ENCODE measurements at places on chromosomes 4 and X.
A peak's percentile ranks its signal among the peaks of the same experiment; 100 is the strongest.

DNA sequence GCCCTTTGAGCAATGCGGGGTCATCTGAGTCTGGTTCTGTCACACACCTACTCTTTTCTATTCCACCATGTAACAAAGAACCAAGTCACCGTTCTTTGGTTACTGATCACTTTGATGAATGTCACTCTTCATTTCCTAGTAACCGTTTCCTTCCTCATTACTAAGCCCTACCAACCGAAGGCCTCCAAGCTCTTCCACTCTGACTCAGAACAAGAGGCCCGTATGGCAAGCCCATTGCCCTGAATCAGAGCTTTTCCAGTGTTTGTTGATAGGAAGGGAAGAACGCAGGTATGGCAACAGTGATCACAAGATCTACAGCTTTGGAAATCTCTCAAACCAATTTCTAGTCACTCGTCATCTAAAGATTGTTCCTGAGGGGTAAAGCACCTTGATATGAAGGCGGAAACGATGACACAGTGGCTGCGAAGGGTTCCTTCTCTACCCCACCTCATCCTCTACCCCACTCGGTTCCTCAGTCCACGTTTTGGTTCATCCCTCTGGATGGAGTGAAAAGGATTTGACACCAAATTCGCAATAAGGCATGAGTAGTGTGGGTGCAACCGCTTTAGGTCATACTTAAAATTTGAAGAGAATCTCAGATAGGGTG lies 28.0 kb upstream of the CD40LG start:
- DNase-seq: no peak

DNA sequence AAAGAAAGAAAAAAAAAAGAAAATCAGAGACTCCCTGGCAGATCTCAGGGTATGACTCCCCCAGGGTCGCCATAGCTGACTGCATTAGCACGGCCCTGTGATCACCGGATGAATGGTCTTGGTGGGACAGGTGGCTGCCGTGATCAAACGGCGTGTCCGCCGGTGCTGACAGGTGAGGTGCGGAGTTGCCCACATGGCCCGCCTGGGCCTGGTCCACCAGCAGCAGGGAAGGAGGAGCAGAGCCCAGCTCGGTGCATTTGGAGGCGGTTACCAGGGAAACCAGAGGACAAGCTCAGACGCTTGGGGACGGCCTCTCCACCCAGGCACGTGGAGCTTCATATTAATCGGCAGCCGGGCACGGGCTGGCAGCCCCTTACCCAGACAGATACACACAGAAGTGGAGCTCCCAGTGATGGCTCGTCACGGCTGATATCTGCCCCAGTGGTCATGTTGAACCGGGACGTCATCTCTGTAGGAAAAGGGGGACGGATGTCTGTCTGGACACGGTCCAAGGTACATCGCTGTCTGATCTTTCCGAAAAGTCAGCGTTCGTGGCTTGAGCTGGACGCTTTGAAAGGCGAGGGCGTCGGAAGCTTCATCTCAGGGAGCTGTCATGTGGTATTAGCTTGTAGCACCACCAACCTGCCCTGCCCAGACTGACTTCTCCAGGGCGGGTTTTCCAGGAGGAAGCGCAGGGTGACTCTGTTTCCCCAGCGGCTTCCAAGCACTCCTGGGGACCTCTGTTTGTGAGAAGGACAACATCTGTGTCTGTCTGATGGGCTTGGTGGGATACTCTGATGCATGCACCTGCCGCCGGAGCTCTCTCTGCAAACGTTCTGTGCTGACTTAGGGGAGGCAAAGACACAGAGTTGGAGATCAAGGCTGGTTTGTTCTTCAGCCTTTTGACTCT lies 180.7 kb downstream of the CRLF2 start:
- DNase-seq: no peak

DNA sequence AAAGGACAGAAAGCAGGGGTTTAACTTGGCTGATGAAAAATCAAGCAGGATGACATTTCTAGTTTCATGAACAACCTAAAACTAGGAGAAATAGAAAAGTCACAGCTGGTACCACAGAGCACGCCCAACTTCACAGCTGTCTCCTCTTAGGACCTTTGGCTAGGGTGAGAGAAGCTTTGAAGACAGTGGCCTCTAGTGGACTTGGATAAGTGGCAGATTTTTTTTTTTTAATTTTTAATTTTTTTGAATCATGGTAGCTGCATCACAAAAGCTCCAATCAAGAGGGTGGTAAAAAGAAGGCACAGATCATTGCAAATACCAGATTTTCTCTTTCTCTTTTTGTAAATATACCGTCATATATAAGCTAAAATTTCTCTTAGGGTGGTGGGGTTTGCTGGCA lies 20.2 kb upstream of the MAP3K15 start:
- peak; percentile 62 for DNase-seq

- DNase-seq: no peak
These were observed 1050.6 kb upstream of the GRIA3 start for GRCh38 chrX:122133478-122133877.

GRCh38 chrX:55119712-55120111 lies 30.9 kb downstream of the PAGE2 start:
- no peak for DNase-seq

DNA sequence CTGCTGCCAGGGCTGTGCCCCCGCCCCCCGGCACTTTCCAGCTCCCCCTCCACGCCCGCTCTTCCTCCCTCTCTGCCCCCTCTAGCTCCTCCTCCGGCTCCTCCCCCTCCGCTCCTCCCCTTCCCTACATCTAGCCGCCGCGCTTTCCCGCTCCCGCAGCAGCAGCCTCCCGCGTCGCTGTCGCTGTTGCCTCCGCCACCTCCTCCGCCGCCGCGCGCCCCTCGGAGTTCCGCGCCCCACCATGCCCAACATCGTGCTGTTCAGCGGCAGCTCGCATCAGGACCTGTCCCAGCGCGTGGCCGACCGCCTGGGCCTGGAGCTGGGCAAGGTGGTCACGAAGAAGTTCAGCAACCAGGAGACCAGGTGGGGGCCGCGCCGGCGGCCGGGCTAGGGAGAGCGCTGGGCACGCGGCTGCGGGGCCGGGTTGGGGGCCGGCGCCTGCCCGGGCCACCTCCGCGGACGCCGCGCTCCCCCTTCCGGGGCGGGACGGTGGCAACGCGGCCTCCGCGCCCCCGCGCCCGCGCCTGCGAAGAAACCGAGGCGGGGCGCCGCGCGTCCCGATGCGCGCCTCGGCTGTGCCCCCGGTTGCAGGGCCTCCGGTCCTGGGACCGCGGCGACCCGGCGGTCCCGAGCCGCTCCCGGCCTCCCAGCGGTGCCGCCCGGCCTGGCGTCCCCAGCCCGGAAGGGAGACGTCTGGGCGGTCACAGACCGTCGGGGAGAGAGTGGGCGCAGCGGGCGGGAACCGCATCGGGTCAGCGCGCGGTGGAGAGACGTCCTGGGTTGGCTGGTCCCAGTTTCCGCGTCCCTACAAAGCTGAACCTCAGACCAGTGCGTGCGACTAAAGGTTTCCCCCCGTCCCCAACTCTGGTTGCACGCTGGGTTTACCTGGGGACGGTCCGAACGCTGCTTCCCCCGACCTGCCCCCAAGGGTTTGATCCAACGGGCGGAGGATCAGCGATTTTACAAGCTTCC lies at the start of gene PRPS2:
Gene PRPS2 (plus strand): TSS at position 156 of the 972 bp plus-strand sequence. CDS start 86 bp downstream, at position 242.
- peak; percentile 96 for DNase-seq

DNA sequence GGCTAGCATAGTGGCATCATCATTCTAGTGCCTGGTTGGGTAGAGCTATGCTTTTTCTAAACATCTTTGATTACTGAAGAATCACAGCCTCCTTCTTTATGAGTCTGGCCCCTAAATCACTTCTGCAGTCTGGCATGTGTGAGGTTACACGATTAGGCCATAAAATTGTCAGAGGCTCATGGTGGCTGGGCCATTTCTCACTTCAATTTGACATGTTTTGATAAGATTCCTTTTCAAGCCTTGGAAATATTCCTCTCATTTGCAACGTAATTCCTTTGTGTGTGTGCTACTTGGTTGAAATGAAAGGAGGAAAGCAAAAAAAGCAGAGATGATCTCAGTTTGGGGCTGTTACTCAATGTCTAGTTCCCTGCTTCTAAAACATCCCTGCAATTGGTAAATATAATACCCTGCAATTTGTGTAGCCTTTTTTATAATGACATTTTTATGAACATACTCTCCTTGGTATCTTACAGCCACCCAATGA lies 6.2 kb downstream of the CCKAR start:
- no peak for DNase-seq

Measured in osteoblast (primary cell).